Suppressor macrophage treated with lipopolysaccharide for 4 hours (primary cell): ENCODE measurements at places on chromosomes 7 and 10.
A peak's percentile ranks its signal among the peaks of the same experiment; 100 is the strongest.

DNA sequence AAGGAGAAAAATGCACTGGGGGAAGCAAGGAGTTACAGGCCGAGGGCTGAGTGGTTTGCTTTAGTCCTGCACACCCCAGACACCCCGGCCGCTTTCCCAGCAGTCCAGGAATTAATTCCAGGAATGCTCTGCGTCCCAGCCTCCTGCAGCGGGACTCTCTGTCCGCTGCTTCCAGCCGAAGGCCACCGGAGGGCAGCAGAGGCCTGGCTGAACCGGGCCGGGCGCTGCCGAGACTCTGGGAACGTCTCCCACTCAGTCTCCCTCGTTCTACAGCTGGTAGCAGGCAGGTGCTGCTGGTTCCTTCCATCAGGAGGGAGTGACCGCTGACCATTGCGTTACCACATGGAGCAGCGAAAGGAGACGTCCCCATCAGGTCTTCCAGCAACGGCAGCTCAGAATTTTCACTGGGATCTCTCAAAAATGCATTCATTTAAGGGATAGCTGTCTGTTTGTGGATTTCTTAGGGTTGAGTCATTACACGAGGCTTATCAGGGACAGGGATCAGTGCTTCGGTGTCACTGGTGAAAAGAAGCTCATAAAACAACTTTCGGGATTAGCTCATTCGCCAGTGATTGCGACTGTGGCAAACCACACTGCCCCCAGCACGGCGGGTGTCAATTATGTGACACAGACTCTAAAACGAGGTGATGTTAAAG is 24.9 kb upstream of the PITRM1 start:
- DNase-seq, result peak; percentile 73

DNA sequence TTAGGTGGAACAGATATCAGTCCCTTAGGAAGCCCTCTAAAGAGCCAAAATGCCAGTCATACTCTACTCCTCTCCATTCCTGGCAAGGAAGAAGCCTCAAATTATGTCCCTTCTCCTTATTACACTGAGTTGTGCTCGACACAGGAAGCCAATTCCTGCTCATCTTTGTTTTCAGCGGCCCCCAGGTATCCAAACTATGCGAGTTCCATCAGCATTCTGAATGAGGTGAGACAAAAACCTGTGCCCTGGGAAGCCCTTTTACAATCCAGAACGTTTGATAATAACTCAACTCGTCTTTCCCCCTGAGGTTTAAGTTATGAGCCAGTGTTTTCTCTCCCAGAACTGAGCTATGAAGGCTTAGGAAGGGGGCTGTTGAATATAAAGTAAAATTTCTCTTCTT is 580.5 kb downstream of the NXPH1 start:
- DNase-seq, result no peak

- no peak for DNase-seq
Observed at GRCh38 chr10:97898429-97898828, 48.8 kb downstream of the GOLGA7B start.

- DNase-seq, result no peak
Observed at GRCh38 chr10:86266446-86267242, 100.0 kb downstream of the GRID1 start.

DNA sequence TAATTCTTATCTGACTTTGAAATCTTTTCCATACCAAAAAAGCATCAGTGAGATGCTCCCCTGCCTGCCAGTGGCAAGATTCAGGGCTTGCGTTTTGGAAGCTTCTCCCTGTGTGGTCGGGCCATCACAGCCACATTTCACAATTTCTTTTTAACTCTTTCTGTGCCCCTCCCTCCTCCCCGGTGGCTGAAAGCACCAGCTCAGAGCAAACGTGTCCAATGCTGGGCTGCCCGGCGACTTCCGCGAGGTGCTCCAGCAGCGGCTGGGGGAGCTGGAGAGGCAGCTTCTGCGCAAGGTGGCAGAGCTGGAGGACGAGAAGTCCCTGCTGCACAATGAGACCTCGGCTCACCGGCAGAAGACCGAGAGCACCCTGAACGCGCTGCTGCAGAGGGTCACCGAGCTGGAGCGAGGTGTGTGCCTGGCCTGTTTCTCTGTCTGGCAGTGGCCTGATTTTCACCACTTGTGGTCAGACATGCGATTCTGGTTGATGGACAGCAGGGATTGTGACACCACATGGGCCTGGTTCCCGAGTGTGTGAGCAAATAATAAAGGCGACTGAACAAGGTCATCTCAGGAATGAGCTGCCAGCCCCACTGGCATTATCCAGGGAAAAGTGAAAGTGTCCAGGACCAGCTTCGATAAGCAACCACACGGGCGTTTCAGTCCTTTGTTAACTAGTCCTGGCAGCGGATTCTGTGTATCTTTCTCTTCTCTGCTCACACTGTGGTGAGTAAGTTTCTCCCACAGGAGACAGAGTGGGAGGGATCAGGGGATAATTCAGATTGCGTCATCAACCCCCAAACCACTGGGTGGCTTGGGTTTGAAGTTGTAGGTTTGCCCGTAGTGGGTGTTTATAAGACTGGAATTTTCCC is 2.6 kb downstream of the NPTX2 start:
- peak; percentile 22 for DNase-seq

- peak; percentile 28 for DNase-seq
Observed at GRCh38 chr7:5139998-5140397, 50.0 kb upstream of the WIPI2 start.

GRCh38 chr7:157016352-157017041 is 6.0 kb upstream of the MNX1 start:
- no peak for DNase-seq

DNA sequence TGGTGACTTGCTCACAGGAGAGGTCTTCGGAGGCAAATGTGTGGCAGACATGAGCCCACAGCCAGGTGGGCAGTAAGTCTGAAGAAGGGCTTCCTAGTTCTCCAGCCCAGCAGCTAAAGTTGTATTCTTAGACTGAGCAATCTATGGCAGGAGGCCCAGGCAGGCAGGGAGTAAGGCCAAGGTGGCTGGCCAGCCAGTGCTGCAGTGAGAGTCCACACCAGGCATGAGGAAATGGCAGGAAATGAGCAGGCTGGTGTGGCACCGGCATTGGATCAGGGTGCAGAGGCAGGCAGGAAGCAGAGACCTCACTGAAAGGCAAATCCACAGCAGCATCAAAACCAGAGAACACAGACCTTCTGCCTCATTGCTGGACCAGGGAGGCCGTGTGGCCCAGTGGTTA is 84.6 kb upstream of the PDE1C start:
- DNase-seq, result no peak

DNA sequence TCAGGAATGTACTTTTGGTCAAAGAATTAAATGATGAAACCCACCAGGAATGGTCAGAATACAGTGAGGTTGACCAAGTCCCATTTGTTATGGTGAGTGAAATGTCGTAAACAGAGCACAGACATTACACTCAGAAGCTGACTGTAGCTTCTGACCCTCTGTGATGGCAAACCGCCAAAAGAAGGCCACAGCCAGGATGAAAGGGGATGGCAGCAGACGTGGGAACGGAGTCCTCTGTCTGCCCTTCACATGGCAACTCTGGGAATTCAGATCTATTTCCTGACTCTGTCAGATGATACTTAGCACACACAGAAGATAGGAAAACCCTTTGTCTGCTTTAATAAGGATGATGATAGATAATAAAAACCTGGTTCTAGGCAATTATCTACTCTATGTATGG is 757.1 kb downstream of the SORCS3 start:
- no peak for DNase-seq

GRCh38 chr10:5343561-5343960 is 21.2 kb upstream of the UCN3 start:
- no peak for DNase-seq

DNA sequence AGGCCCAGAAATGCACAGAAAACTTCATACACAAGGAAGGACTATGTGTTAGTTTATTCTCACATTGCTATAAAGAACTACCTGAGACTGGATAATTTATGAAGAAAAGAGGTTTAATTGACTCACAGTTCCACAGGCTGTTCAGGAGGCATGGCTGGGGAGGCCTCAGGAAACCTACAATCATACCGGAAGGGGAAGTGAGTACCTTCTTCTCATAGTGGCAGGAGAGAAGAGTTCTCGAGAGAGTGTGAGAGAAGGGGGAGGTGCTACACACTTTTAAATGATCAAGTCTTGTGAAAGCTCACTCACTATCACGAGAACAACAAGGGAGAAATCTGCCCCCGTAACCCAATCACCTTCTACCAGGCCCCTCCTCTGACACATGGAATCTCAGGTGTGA is 16.8 kb upstream of the RAMP3 start:
- DNase-seq, result no peak

DNA sequence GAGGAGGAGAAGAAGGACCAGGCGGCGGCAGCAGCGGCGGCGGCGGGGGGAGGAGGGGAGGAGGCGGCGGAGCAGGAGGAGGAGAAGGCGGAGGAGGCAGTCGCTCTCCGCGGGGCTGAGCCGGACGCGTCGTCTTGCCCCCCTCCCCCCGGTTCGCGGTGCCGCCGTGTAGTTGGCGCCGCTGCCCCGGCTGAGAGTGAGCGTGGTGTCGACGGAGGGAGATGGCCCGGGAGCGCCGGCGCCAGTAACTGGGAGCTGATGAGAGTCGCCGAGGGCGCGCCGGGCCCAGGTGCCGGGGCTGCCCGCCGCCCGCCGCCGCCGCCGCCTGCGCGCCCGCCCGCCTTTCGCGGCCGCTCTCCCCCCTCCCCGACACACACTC is 257 bp downstream of the WAC start:
- DNase-seq, result no peak

DNA sequence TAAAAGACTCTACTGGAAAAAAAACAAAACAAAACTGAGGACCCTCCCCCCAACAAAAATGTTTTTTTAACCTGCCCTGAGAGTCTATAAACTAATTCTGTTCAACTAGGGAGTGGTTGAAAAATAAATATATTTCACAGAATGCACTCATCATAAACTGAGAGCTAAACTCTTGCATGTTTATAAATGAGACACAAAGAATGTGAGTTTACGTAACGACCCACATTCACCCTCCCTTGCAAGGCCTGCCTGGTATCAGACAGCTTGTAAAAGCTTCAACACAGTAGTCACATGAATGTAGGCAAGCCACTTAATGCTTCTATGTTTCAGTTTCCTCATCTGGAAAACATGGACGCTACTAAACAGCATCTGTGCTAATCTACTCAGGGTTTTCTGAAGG is 50.3 kb downstream of the JAZF1 start:
- DNase-seq, result no peak

DNA sequence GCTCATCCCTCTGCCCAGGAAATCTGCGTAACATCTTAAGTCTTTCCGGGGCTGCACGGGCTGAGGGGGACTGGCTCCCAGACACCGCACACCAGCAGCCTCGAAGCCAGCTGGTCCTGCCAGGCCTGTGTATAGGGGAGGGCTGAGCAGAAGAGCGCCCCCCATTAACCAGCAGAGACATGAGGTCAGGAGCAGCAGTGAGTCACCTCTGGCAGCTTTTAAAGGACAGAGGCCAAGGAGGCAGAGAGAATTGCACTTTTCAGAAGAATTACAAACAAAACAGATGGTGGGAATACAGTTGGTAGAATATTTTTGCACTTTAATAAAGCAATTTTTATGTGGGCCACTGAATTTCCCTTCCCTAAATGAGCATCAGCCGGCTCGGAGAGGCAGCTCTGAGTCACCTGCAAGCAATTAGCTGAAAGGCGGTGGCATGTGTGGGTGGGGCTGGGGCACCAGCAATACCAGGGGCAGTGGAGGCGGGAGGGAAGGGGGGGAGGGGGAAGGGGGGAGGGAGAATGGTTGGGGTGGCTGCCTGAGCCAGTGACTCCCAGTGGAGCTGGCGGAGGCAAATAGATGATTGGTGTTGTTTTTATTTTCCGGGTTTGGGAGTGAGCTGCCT is 39.1 kb downstream of the GOLGA7B start:
- peak; percentile 34 for DNase-seq

DNA sequence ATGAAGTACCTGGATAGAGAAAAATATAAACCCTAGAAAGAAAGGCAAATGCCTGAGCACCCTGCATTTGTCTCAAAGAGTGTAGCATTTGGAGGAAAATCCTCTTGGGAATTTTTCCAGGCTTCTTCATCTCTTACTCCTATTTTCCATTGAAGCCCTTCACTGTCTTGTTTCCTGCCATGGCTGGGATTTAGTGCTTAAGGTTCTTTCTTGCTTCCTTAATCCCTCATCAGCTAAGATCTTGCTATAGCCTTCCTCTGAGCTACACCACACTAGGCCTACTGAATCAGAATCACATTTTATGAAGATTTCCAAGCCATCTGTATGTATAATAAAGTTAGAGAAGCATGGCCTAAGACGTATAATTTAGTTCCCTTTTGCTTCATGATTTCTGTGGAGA is 97.5 kb upstream of the PHYHIPL start:
- no peak for DNase-seq

- DNase-seq, result peak; percentile 82
Observed at GRCh38 chr10:93363891-93364648, 118.1 kb downstream of the MYOF start.

GRCh38 chr10:77626266-77626935 is 11.2 kb downstream of the KCNMA1 start:
- no peak for DNase-seq

GRCh38 chr7:972110-972509 is 3.2 kb downstream of the COX19 start:
- no peak for DNase-seq
